ENCODE measurements at places on chromosomes 6 and 20.

DNA sequence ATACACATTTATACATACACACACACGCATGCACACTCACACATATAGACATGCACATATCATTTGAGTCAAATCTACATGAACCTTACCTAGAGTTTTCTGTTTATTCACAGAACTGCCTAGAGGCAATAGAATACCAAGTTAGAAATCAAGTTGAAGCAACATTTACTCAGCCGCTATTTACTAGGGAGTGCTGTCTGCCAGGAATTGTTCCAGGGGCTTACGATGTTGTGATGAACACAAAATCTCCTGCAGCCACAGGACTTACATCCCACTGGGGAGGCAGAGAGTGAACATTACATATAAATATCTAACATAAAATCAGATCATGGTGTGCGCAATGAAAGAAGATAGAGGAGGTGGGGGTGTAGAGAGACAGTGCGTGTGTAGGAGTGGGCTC, 80.4 kb downstream of the GCLC start:
- DNase-seq = no peak

DNA sequence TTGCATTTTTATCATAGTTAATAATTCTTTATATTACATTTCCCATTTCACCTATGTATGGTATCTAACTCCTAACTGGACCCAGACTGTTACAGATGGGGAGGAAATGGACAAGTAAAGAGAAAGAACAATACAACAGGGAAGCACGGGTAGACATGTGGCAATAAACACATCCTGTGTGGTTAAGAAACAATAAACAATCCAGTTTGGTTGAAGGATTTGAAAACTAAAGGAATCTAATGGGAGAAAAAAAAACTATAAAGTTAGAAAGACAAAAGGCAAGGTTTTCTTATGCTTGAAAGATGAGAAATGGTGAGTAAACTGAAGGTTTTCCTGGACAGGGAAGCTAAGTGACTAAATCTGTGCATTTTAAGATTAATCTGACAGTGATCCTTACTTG, 34.9 kb upstream of the ALDH8A1 start:
- no peak for DNase-seq

- DNase-seq = no peak
These were observed 39.4 kb downstream of the PLCB4 start for GRCh38 chr20:9108260-9108659.

- DNase-seq = no peak
These were observed 15.3 kb downstream of the IL17A start for GRCh38 chr6:52201493-52201892.

- no peak for DNase-seq
These were observed 68.7 kb downstream of the SYCP2 start for GRCh38 chr20:59864726-59865125.

GRCh38 chr6:99613409-99613704, 6.7 kb downstream of the PRDM13 start:
- DNase-seq = no peak

GRCh38 chr20:24332956-24333355, 136.5 kb upstream of the SYNDIG1 start:
- no peak for DNase-seq

- DNase-seq = peak; percentile 21
These were observed 9.9 kb downstream of the SNTA1 start for GRCh38 chr20:33433465-33434234.

- DNase-seq = no peak
These were observed 164.0 kb upstream of the ZNF337 start for GRCh38 chr20:25860531-25861150.

DNA sequence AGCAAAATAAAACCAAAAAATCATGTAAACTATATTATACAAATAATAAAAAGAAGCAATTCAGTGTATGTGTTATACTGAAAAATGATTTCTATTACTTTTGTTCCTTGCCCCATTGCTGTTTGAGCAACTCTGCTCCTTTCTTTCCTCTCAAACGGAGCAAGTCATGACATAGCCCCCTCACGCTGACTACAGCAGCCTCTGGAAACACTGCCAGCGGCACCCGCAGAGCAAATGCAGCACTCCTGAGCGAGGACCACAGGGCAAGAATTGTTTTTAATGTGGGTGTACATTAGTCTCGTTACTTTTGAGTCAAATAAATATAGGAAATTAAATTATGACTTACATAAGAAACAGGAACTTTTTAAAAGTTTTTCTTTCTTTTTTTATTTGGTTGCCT, 350.1 kb upstream of the HSF2 start:
- DNase-seq = no peak

DNA sequence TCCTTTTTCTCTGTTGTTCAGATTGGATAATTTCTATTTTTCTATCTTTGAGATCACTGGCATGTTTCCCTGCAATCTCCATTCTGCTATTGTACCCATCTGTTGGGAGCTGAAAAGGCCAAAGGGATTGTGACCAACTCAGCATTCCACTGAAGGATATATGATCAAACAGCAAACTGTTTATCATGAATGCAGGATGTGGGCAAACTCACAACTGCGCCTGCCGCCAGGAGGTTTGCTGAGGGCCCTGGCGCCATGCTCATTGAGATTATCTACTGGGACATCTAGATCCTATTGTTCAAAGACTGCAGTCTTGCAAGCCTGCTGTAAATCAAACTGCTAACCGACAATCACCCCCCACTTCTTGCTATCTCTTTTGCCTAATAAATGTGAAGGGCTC, 3.8 kb upstream of the FKBP1A start:
- no peak for DNase-seq

DNA sequence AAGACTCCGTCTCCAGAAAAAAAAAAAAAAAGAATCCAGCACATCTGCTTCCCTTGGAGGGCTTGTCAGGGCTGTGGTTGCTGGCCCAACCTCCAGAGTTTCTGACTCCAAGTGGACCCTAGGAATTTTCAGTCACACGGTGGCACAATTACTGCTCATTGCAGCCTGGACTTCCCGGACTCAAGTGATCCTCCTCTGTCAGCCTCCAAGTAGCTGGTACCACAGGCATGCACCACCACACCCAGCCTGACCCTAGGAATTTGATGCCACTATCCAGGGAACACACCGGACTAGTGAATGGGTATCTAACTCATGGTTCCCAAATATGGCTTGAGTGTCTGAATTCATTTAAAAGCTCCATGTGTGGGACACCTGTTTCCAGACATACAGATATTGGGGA, 9.8 kb upstream of the MAPRE1 start:
- no peak for DNase-seq

DNA sequence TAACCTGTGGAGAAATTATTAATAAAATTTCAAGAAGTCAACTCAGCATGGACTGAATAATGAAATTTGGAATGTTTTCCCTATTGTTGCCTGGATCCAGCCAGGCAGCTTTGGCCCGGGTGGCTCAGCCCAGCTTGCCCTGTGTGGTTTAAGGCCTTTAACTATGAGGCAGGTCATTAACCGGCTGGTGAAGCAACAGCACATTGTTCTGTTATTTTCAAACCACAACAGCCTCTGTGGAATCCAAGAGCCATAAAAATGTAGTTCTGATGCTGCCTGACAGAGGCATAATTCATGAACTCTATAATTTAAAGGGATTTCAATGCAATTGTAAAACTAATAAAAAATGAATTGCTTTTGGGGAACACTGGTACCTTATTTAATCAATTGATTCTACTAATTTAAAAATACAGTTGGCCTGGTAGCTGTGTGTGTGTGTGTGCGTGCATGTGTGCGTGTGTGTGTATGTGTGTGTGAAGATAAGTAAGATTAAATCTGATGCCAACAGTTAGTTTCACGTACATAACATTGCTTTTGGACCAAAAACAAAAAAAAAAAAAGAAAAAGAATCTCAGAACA, 117.7 kb downstream of the RPS12 start:
- no peak for DNase-seq

DNA sequence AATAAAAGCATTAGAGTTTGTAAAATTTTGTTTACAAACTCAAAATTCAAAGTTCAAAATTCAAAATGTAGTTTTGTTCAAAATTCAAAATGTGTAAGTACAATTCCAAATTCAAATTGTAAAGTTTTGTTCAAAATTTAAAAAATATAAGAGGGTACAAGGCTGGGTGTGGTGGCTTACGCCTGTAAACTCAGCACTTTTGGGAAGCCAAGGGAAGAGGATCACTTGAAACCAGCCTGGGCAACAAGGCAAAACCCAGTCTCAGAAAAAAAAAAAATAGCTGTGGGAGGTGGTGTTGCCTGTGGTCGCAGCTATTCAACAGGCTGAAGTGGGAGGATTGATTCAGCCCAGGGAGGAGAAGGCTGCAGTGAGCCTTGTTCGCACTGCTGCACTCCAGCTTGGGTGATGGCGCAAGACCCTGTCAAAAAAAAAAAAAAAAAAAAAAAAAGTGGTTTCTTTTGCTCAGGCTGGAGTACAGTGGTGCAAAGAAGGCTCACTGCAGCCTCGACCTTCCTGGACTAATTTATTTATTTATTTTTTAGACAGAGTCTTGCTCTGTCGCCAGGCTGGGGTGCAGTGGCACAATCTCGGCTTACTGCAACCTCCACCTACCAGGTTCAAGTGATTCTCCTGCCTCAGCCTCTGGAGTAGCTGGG, 5.4 kb upstream of the ZBTB12 start:
- DNase-seq = no peak

DNA sequence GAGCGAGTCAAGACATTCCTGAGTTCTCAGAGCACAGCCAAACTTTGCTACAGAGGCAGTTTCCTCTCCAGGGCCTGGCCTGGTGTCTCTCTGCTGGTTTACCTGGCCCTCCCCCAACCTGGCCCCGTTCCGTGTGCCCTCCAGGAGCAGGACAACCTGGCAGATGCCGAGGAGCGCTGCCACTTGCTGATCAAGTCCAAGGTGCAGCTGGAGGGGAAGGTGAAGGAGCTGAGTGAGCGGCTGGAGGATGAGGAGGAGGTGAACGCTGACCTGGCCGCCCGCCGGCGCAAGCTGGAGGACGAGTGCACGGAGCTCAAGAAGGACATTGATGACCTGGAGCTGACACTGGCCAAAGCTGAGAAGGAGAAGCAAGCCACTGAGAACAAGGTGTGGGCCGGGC, 39.5 kb downstream of the MYH7B start:
- no peak for DNase-seq

- DNase-seq = no peak
These were observed 2.1 kb upstream of the ERGIC3 start for GRCh38 chr20:35539756-35540212.

- DNase-seq = no peak
These were observed 9.9 kb downstream of the TTI1 start for GRCh38 chr20:38023181-38024001.

- DNase-seq = no peak
These were observed 34.0 kb downstream of the CD164 start for GRCh38 chr6:109348226-109348625.

DNA sequence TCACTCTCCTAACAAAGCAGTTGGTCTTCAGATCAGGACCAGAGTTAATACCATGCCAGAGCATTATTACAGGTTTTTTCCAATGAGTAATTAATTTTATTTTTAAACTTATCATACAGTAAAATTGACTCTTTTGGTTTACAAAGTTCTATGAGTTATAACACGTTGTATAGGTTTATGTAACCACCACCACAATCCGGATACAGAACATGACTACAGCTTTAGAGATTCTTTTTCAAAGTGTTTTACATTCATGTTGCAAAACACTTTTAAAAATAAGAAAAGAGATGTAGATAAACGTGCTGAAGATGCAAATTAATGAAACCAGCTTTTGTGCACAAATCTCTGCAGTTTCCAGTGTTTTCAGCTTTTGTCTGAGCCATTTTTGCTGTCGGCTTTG, 1.5 kb upstream of the TPBG start:
- no peak for DNase-seq

DNA sequence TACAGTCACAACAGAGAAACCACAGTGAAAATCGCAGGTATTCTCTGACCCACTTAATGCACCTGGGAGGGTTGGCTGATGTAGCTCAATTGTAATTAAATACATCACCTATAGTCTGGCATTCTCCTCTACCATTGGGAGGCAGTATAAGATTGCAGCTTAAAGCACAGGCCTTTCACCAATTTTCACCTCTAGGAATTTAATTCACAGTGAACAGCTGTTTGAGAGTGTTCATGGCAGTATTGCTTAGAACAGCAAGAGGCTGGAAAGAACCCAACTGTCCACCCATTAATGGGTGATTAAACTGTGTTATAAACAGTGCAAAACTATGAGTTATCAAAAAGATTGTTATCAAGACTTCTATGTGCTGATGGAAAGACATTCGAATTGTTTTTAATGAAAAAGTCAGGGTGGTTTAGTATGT, 2.0 kb downstream of the EDEM2 start:
- DNase-seq = no peak

DNA sequence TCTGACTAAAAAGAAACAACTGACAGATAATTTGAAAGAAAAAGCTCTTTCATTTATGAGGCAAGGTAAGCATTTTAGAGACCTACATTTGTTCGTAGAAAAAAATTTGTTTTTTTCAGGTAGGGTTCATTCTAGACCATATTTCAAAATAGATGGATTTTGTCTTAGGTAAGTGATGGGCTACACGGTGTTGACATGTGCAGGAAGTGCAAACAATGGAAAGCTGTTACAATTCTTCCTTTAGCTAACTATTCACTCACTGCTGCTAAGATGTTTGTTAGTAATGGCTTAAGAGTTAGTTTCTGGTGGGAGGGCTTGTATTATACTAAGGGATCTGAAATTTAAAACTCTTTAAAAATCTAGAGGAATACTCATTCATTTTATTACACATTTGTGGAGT, 96.7 kb downstream of the CD109 start:
- no peak for DNase-seq

DNA sequence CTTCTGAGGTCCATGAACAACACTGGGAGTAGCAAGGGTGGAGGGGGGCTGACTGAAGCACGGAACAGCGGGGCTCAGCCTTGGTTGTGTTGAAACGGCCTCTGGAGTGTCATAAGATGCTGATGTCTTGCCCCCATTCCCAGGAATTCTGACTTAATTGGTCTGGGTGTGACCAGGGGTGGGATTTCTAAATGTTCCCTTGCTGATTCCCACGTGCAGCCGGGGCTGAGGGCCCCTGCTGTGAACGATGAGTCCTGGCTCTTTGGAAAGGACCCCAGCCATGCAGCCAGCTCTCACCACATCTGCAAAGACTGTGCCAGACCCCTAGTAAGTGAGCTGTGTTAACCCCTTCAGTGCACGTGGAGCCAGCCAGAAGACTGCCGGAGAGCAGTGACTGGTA, 28.6 kb upstream of the FAM50B start:
- DNase-seq = no peak

DNA sequence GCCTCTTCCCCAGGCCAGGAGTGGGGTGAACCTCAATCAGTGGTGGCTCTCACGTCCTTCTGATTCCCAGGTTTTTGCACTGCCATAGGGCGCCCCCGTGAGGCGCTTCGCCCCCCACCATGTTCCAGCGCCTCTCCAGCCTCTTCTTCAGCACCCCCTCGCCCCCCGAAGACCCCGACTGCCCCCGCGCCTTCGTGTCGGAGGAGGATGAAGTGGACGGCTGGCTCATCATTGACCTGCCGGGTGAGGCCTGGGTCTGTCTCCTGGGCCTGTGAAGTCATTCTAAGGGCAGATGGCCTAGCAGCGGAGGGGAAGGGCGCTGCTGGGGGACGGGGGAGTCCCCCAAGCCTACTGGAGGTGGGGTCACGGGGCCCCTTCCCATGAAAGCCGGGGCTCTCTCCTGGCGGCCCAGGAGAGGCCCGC, 4.5 kb downstream of the TP53INP2 start:
- peak; percentile 12 for DNase-seq

- DNase-seq = peak; percentile 78
These were observed 54.6 kb downstream of the LYRM4 start for GRCh38 chr6:5205877-5206850.
